ENCODE measurements at places on chromosomes 16 and 17.

GRCh38 chr17:1110541-1110861 is 69.3 kb downstream of the ABR start:
- DNase-seq, result no peak

- DNase-seq, result no peak
Observed at GRCh38 chr17:3798273-3799180, 2.5 kb downstream of the ITGAE start.

GRCh38 chr16:55500530-55501011 is 8.3 kb upstream of the LPCAT2 start:
- DNase-seq, result peak; percentile 53

DNA sequence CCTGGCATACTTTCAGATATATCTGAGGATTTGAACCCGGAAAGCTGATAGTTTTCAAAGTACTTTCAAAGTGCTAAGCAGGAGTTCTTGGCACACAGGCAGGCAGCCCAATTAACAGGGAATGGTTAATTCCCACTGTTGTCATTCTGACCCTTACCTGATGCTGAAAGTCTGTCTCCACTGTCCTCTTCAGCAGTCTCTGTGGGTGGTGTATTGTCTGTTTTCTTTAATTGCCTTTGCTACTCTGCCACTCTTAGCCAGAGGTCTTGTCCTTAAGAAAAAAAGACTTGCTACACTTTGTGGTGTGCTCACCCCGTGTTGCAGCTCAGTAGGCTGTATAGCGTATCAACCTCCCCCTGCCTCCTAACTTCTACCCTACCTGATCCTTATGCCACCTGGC is 63.2 kb upstream of the SLC12A3 start:
- DNase-seq, result no peak

- peak; percentile 55 for DNase-seq
Observed at GRCh38 chr16:76653390-76654026, 376.3 kb downstream of the CNTNAP4 start.

- no peak for DNase-seq
Observed at GRCh38 chr17:17018021-17018441, 24.2 kb upstream of the MPRIP start.

Data from NCI-H2029 (cell line).